Right kidney (tissue), 9 donors: ENCODE measurements at places on chromosomes 7 and 10.

DNA sequence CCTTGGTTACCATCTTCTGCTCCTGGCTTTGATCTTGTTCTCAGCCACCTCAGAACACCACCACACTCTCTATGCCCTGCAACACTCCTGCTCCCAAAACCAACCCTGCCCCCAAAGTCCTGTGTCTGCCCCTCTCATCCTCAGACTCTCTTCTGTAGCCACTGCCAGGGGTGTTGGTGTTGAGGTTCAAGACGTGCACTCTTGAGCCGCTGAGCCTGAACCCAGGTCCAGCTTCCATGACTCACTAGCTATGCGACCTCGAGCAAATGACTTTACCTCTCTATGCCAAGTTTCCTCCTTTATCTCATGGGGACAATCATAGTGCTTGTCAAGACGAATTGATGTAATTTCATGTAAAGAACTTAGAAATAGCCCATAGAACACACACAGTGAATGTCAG is 840 bp upstream of the ATP6V0A4 start:
- DNase-seq, result no peak

- no peak for DNase-seq
Observed at GRCh38 chr10:121036431-121036830, 185.3 kb downstream of the WDR11 start.

GRCh38 chr7:95411036-95411435 is 14.9 kb upstream of the PON3 start:
- DNase-seq, result no peak

DNA sequence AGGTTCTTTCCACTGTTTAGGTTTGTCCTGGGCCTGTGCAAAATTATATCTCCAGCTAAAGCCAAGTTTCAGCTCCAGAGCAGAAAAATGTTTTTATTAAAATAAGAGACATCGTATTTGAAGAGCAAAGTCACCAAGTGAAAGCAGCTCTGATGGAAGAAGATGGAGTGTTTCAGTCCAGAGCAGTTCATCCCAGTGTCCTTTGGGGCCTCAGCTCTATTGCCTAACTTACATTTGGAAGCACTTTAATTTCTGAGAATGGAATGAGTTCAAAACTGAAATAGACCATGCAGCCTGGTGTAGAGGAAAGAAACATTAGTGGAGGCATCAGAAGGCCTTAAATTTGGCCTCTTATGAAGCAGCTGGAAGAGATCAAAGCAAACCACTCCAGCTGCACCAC is 545.2 kb downstream of the SORCS1 start:
- DNase-seq, result peak; percentile 8

- DNase-seq, result peak; percentile 69
Observed at GRCh38 chr10:71217266-71218045, 5.1 kb downstream of the UNC5B start.

- DNase-seq, result no peak
Observed at GRCh38 chr10:64175271-64175962, 654.2 kb downstream of the REEP3 start.

GRCh38 chr7:158856883-158857668 is 718 bp downstream of the DYNC2I1 start:
- no peak for DNase-seq

DNA sequence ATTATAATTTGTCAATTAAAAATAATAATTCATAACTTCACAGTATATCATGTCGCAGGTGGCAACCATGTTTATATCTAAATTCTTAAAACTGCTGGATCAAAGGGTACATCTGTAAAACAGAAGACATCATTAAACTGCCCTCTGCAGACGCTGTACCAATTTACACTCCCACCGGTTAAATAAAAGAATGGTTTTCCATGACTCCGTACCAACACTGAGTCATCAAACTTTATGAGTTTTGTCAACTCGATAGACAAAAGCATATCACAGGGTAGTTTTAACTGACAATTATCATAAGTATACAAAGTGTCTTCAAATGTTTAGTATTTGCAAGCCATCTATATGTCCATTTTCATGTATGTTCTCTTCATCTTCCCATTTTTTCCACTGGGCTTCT is 5.7 kb upstream of the GSTK1 start:
- DNase-seq, result no peak

- DNase-seq, result no peak
Observed at GRCh38 chr10:119190954-119191785, 12.6 kb upstream of the PRDX3 start.

DNA sequence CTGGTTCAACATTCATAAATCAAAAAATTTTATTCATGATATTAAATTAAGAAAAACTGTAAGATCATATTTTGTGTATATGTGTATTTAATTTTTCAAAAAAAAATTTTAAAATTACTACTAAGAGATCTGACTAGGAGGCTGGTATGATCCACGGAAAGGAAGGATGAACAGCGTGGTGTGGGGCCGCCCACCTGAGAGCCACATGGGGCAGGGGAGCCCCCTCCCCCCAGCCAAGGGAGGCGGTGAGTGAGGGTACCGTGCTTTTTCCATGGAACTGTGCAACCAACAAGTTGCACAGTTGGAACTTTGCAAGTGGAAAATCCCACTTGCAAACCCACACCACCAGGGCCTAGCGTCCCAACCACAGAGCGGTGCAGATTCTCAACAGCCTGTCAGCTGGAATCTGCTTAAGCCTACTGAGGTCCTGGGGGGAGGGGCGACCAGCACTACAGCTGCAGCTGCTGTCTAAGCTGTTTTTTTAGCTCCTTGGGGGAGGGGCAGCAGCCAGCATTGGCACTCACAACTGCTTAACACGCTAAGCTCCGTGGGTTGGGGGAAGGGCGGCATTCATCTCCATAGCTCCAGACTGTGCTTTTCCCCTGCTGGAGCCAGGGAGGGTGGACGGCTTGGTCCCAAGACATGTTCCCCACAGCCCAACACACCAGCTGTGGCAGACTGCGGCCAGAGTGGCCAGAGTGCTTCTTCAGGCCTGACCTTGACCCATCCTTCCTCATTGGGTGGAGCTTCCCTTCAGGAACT is 94.2 kb upstream of the IGFBP3 start:
- DNase-seq, result no peak

- no peak for DNase-seq
Observed at GRCh38 chr10:113041324-113041723, 91.3 kb downstream of the TCF7L2 start.

DNA sequence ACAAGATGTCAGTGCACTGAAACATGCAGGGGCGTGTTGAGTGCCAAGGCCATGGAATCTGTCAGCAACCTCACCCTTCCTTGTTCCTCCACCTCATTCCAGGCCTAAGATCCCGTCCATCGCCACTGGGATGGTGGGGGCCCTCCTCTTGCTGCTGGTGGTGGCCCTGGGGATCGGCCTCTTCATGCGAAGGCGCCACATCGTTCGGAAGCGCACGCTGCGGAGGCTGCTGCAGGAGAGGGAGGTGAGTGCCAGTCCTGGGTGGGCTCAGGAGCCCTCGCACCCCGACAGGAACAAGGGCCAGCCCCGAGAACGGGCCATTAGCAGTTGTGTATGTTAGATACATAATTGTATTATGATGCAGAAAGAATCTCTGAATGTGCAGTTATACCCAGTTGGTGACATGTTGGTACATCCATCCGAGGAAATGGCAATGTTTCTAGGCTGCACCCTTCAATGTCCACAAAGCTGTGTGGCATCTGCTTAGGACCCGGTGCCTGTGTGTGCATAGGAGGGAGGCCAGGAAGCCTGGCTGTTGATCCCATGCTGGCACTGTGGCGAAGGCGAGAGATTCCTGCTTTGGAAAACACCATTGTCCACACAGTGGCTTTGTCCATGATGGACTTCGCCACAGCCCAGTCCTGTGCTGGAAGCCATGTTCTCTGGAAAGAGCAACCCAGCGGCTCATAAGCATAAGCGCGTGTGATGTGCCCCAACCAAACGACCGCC is 154.2 kb downstream of the EGFR start:
- no peak for DNase-seq

- DNase-seq, result no peak
Observed at GRCh38 chr7:130087364-130087763, 17.0 kb downstream of the KLHDC10 start.

- DNase-seq, result no peak
Observed at GRCh38 chr7:131342864-131343442, 15.3 kb downstream of the MKLN1 start.

DNA sequence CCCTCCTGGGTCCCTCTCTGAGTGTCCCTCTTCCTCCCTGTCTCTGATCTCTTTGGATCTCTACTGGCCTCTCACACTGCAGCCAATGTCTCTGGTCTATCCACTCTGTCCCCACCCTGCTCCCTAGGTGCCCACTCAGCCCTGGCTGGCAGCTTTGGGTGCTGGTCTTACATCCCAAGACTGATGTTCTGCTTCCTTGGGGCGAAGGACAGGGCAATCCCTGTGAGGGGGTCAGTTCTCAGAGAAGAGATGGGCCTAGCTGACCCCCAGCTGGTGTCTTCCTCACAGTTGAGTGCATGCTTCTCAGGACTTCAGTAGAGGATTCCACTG is 51.7 kb upstream of the CAMK2B start:
- no peak for DNase-seq

DNA sequence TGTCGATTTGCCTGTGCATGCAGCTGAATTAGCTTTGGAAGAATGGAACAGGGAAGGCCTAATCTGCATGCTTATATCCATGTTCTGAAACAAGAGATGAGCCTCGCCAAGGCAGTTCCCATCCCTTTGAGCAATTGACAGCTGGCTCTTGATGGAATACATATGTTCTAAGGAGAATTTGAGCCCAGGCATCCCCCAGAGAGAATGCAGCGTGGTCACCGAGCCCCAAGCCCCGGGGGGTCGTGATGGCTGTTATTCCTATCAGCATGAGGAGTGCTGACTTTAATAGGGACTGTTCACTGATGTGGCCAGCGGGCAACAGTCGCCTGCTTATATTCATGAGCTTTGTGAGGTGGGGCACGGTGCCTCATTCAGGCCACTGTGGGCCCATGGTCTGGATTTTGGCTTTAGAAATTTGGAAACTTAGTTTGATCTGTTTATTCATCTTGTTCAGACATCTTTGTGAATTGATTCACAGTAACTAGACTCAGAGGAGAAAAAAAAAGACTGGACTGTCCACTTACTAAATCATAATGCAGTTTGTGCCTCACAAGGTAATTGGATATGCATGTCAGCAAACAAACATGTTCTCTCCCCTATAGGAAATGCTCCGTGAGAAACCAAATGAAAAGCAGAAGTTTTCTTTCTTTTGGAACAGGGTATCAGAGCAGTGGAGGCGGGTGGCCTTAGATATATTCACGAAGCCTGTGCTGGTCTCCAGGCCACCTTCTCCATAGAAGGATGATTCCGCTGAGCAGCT is 204.9 kb downstream of the CCDC3 start:
- DNase-seq, result no peak

- DNase-seq, result no peak
Observed at GRCh38 chr7:47685712-47686376, 103.9 kb upstream of the TNS3 start.

GRCh38 chr7:14854471-14854870 is 48.1 kb downstream of the DGKB start:
- DNase-seq, result no peak

DNA sequence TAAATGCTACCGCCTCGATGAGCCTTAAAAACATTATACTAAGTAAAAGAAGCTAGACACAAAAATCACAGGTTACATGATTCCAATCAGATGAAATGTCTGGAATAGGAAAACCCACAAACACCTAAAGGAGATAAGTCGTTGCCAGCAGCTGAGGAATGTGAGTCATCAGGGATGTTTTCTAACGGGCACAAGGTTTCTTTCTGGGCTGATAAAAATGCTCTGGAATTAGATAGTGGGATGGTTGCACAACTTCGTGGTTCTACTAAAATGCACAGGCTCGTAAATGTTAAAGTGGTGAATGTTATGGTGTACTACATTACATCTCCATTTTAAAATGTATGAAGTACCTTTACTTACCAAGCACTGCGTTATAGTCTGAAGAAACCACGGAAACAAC is 9.7 kb downstream of the ABLIM1 start:
- no peak for DNase-seq

GRCh38 chr10:19204246-19204917 is 155.8 kb downstream of the MALRD1 start:
- DNase-seq, result no peak

DNA sequence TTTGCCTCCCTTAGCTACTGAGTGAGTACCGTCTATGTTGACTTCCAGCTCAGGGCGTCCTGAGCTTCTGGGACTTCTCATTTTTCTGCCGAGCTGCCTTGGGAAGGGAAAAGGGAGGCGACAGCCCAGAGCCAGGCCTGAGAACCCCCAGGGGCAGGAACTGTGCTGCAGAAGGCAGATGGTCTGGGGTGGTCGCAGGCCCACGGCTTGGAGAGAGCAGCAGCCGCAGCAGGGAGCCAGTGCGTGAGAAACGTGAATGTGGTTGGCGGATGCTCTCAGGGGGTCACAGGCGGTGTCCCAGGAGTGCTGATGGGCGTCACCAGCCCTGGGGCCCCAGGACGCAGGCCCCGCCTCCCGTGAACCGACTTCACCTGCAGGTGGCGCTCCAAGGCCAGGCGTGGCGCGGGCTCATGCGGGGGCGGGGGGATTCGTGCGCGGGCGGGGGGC is 9.2 kb upstream of the PWWP2B start:
- DNase-seq, result peak; percentile 69

GRCh38 chr7:149624006-149624405 is 126.4 kb upstream of the ZNF746 start:
- peak; percentile 37 for DNase-seq

- DNase-seq, result no peak
Observed at GRCh38 chr7:77442636-77443035, 26.5 kb upstream of the GSAP start.

GRCh38 chr10:71778071-71778825 is 4.9 kb upstream of the VSIR start:
- DNase-seq, result no peak

GRCh38 chr7:94176694-94177200 is 172.6 kb upstream of the BET1 start:
- DNase-seq, result no peak

GRCh38 chr10:24569828-24570657 is 153.6 kb downstream of the ARHGAP21 start:
- DNase-seq, result no peak

GRCh38 chr7:40965774-40966173 is 737.1 kb downstream of the INHBA start:
- DNase-seq, result no peak

GRCh38 chr10:110269374-110270318 is 35.1 kb downstream of the SMNDC1 start:
- DNase-seq, result no peak

GRCh38 chr10:79321951-79322350 is 25.3 kb upstream of the PPIF start:
- DNase-seq, result no peak

GRCh38 chr10:126052171-126052570 is 155.8 kb downstream of the FANK1 start:
- DNase-seq, result no peak
